ENCODE measurements at places on chromosomes 1 and 21.

DNA sequence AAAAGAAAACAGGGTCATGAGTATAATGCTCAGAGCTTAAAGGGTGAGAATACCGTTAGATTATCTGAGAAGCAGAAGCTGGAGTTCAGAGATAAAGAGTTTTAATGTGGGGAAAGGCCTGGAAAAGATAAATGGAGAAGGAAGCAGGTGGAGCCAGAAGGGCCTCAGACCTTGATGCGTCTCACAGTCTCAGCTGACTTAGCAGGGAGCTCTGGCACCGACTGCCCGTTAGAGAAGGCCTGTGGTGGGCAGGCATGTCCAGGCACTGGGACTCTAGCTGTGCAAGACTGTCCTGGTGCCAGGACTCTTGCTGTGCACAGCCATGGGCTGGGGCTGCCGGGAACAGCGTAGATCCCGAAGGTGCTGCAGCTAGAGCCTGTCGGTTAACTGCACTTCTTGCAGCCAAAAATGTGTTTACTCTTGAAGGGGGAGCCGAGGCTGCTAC is 3.8 kb upstream of the SLAMF9 start:
- no peak for DNase-seq

DNA sequence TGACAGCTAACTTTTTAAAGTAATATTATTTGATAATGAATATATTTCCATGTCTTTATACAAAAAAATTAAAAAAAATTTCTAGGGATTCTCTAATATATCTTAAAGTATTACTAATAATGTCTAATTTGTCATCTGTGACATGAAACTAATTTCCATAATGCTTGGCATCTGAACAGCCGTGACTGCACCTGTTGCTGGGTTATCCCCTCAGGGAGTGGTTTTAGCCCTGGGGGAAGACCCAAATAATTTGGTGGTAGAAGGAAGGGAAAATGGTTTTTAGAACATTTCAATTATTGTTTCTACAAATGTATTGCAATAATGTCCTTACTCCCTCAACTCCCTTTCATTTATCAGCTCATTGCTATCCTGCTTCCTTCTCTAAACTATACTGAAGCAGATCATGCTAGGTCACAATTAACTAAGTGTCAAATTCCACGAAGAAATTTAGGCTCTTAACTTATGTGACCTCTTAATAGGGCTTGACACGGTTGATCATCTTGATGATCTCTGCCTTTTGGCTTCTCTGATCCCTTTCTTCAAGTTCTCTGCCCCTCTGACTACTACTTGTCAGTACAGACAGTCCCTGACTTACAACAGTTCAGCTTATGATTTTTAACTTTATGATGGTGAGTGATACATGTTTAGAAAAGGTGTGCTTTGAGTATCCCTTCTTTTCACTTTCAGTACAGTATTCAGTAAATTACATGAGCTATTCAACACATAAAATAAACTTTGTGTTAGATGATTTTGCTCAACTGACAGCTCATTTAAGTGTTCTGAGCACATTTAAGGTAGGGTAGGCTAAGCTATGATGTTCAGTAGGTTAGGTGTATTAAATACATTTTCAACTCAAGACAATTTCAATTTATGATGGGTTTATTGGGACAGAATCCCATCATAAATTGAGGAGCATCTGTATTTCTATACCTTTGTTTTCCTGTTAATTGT is 26.4 kb upstream of the DPH5 start:
- no peak for DNase-seq

GRCh38 chr1:225878282-225878681 is 3.9 kb downstream of the TMEM63A start:
- no peak for DNase-seq

- DNase-seq, result no peak
Measured at GRCh38 chr1:192580351-192580962, 4.9 kb downstream of the RGS1 start.

DNA sequence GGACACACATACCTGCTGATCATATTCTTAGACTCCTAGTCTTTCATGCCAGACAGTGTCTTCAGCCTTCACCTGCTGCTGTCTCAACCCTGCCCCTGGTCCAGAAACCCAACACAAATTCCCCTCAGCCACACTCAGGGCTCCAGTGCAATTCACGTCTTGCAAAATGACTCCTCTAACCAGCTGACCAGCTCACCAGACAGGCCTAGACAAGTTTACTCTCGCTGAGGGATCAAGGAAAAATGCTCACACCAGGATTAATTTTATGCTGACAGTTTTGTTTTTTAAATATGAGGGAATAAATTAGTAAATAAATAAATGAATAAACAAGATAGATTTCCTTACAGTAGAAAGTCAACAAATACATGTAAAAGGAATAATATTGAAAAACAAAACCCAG is 28.5 kb downstream of the CCDC185 start:
- DNase-seq, result no peak

- DNase-seq, result no peak
Measured at GRCh38 chr1:94235189-94236012, 2.0 kb downstream of the ARHGAP29 start.

DNA sequence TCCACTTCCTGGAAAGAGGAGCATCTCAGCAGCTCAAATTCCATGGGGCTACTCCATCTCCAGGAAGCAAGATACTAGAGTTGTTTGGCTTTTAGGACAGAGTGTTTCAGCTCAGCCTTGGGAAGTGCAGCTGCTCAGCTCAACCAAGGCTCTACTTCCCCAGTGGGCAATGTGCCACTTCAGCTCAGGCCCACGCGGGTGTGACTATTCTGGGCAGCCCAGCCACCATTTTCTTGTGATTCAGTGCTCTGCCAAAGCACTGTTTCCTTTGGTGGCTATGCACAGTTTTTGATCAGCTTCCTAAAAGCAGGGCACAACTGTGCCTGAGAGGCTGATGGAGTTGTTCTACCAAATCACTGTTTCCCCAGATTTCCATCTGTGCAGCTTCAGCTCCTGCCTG is 1104.9 kb upstream of the TMPRSS15 start:
- no peak for DNase-seq

DNA sequence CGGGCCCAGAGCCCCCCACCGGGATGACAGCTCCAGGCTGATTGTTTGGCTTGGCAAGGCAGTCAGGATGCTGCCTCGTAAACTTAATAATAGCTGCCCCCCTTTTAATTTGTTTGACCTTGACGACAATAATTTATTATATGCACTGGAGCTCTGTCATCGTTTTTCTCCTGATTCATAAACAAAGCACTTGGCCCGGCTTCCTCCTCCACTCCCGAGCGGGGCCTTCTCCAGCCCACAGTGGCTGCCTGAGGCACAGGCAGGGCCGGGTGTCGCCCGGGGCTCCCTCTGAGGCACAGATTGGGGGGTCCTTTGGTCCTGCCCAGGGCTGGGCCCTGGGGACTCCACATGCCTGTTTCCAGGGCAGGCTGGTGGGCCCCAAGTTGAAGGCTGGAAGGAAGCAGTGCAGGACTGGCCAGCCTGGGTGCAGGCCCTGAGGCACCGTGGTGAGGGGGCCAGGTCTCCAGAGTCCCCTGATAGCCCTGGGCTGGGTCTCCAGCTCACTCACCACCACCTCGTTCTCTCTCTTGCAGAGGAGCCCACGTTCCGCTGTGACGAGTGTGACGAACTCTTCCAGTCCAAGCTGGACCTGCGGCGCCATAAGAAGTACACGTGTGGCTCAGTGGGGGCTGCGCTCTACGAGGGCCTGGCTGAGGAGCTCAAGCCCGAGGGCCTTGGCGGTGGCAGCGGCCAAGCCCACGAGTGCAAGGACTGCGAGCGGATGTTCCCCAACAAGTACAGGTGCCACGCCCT is 52.0 kb upstream of the ARHGEF16 start:
- DNase-seq, result no peak

DNA sequence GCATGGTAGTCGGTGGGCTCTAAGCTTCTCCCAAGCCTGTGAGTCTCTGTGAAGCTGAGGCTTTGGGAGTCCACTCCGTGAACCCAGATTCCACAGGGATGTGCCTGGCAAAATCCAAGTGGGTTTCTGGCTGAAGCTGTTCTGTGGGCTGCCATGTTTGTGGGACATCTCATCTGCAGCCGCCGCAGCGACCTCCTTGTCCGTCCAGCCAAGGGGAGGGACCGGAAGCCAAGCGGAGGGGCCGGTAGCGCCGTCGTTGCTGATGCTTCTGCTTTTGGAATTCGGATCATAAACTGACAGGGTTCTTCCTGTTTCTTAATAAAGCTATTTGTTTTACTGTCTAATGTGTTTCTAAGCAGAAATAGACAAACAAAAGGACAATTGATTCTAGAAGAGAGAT is 13.3 kb downstream of the KIF26B start:
- DNase-seq, result no peak

GRCh38 chr21:31977816-31978215 is 105.0 kb downstream of the HUNK start:
- DNase-seq, result no peak
